ENCODE measurements at places on chromosomes 3 and 15.

DNA sequence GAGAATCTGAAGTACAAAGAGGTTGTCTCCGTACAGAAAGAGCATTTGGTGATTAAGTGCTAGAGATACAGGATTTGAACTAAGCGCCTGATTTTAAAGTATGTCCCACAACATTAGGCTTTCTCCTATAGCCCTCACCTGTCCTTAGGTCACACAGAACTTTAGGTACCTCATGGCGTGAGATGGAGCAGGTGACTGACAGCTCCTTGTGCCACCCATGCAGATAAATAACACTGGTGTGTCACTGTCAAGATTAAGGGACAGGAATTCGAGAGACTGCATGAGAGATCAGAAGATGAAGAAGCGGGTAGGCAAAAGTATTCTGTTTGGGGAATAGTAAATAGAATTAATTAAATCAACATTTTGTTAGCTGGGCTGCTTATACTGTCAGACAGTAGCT is 1.1 kb downstream of the BLM start:
- DNase-seq: no peak

DNA sequence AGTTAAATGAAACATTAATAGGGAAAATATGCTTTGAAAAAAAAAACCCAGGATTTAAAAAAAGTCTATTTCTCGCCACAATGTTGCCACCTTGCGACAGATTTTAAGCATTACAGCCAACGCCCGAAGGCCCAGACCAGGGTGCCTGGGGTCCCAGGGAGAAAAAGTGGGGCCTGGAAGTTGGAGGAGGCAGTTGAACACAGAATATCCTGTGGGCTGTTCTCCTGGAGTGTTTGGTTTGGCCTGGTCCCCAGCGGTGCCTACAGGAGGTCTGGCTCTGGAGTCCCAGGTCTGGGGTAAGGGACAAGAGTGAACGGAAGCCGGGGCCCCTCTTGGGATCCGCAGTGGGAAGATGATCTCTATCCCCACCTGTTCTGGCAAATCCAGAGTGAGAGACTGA is 3.4 kb downstream of the RNU6-1 start:
- DNase-seq: no peak

DNA sequence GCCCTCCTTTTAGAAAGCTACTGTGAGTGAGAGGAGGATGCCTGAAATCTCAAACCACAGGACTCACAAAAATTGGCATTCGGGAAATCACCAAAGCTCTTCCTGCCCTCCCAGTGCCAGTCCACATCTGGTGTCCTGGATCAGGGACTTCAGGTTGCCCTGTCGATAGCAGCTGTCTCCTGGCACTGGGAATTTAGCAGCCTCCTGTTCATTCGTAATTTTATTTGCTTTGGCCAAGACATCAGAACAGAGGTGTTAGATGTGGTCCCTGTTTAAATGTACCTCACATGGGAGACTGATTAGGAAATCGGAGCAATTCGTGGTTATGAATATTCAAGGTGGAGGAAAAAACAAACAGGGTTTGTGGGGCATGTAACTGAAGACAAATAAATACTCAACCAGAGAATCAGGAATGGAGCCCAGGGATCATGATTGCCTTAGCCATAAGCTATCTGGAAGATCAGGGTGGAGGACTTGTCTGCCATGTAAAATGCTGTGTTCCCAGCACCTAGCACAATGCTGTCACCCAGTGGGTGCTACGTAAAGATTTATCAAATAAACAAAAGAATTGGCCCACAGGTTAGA is 265.2 kb upstream of the PROK2 start:
- no peak for DNase-seq

GRCh38 chr15:28975766-28976179 is 90.0 kb downstream of the APBA2 start:
- DNase-seq: no peak

- DNase-seq: no peak
Observed at GRCh38 chr3:139131951-139132350, 87.3 kb upstream of the PRR23C start.

GRCh38 chr15:42612367-42612912 is 37.0 kb downstream of the STARD9 start:
- DNase-seq: no peak

GRCh38 chr3:172617976-172618375 is 92.9 kb downstream of the NCEH1 start:
- DNase-seq: no peak

- no peak for DNase-seq
Observed at GRCh38 chr3:167958141-167958540, 137.6 kb downstream of the GOLIM4 start.

DNA sequence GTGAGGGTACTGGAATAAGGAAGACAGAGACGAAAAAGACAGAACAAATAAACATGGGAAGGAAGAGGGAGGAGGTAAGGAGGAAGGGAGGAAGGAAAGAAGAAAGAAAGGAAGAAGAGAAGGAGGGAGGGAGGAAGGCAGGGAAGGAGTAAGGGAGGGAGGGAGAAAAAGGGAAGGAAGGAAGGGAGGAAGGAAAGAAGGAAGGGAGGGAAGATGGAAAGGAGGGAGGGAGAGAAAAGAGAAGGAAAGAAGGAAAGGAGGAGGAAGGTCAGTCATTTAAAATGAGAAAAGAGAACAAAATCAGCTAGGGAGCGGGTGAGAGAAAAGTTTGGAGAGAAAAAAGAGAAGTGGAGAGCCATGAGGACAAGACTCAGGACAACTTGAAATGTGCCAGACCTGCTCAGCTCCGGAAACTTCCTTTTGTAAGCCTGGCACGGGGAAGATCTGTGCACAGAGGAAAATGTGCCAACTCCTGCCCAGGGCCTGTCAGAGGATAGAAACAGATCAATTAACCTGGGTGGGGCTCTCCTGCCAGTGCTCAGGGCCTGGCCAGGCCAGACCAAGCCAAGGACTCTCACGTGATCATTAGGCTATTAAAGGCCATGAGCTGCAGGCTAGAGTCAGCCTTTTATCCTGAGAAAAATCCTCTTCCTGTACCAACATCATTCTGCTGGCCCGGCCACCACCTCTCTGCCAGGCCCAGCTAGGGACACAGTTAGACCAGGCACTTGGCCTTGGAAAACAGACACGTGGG is 50.1 kb upstream of the BCL6 start:
- DNase-seq: no peak

DNA sequence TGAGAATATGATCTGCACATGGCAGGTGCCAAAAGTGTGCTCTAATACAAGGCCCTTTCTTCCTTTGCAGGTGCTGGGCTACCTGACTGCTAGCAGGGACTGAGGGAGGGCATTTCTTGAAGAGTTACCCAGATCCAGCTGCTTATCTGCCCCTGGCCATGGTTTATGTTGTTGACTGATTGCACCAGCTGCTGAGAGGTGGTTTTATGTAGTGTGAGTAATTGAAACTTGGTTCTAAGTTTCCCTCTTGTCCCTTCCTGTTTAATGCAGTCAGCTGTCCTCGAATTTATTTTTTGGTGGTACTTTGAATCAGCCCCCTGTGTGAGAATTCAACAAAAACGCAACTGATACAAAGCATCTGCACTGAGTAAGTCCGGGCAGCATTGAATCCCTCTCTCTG is 288.3 kb upstream of the C2CD4B start:
- DNase-seq: no peak

DNA sequence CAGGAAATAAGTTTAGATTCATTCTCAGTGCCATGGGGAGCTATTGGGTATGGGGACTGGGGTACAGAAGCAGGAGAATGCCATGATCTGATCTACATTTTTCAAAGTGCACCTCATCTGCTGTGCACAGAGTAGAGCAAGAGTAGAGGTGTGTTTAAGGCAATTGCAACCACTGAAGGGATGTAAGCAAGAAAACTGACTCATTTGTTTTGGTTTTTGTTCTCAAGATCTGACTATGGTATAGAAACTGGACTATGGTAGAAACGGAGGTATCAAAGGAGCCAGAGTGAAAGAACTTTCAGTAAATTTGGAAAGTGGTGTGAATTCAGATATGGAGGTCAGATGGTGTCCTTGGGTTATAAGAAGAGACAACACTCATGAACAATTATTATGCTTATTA is 86.2 kb upstream of the CMSS1 start:
- no peak for DNase-seq

DNA sequence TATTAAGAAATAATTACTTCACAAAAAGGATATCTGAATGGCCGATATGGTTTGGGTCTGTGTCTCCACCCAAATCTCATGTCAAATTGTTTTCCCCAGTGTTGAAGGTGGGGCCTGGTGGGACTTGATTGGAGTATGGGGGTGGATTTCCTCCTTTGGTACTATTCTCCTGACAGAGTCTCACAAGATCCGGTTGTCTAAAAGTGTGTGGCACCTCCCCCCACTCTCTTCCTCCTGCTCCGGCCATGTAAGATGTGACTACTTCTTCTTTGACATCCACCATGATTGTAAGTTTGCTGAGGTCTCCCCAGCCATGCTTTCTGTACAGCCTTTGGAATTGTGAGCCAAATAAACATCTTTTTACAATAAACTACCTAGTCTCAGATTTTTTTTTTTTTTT is 34.5 kb downstream of the ZBTB11 start:
- DNase-seq: no peak

GRCh38 chr3:12588039-12589009 is 31.4 kb downstream of the MKRN2 start:
- no peak for DNase-seq

GRCh38 chr15:40100123-40100946 is 8.3 kb downstream of the BMF start:
- no peak for DNase-seq

- no peak for DNase-seq
Observed at GRCh38 chr15:73287019-73287418, 81.7 kb downstream of the HCN4 start.

DNA sequence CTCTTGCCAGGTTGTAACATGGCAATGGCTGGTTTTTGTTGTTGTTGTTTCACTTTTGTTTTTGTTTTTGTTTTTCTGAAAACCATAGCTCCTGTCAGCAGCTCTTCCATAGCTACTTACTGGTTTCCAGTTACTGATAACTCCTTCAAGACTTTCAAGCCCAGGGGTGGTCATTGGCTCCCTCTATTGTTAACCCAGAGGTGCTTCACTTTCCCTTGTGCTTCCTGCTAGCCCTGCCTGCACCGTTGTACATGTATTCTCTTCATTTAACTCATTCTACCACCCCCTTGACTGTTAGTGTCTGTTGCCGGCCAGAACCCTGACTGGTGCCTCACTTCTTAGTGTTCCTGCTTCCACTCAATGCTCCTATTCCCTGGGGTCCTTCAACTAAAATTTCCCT is 4.2 kb upstream of the TRAT1 start:
- no peak for DNase-seq

DNA sequence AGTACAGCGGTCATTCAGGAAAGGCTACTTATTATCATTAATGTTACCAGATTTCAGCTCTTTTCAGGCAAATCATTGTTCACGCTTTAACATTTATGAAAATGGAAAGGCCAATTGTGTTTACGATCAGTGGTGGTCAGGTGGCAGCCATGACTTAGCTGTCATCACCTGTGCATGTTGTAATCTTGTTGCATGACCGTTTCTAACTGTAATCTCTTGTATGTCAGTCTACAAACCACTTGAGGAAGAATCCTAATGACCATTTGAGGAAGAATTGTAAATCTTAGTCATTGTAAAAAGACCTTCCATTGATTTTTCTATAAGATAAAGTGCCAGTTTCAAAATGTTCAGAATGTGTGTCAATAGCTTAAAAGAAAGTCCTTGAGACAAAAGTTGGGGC is 100.4 kb downstream of the SERPINI1 start:
- DNase-seq: no peak

DNA sequence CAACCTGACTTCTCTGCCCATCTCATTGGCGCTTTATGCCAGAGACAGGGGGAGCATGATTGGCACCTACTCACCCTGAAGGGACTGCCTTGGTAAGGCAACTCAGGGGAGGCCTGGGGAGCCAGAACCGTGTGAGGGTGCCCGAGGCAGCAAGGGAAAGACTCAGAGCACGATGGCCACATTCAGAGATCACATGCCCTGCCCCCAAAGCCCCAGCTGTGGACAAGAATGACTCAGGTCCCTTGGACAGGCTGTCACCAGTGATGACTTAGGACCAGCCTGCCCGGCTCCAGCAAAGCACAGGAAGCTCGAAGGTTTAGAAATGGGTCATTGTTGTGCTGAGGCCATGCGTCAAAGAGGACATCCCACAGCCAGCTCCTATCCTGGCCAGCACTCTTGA is 49.1 kb upstream of the LIMD1 start:
- DNase-seq: no peak

GRCh38 chr15:74402873-74403587 is 30.7 kb downstream of the SEMA7A start:
- DNase-seq: no peak
